ENCODE measurements at places on chromosomes 5 and 9.

DNA sequence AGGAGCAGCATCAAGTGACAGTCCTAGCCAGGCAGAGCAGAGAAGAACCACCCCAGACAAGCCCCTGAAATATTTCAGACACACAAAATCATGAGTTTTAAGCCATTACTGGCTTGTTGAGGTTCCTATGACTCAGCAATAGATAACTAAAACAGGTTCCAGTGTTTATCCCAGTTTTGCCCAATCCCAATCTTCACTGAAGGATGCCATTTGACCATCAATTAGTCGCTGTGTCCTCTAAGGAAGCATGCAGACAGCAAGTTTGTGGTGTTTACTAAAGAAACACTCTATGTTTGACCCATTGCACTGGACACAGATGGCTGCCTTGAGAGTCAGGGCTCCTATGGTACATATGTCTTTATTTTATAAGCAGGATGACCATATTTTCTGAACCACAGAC, 186.7 kb downstream of the SYK start:
- DNase-seq: no peak

- no peak for DNase-seq
Measured at GRCh38 chr5:141880961-141881801, 3.0 kb upstream of the PCDH1 start.

GRCh38 chr9:22203371-22204138, 194.4 kb upstream of the CDKN2B start:
- DNase-seq: no peak

DNA sequence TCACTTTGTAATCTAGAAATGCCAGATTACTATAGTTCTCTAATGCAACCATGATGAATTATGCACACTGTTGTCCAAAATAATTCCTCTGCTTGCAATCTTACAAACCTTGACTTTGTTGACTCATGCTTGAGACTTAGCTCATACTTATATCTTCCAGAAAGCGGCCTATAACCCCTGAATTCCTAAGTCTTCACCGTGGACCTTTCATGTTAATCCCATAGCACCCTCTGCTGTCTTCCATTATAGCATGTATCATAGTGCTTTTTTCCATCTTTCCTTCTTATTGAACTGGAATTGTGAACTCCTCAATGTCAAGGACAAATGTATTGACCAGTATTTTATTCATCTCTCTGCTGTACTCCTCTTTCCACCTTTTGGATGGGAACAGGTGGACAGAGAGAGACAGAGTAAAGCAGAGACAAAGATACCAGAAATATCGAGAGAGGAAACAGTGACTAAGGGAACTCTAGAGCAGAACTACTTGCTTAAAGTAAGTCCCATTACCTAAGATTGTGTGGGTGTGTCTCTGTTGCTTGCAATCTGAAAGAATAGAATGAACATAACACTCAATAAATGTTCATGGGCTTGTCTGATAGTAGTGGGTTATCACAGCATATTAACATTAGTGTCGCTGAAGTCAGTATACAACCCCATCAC, 110.0 kb downstream of the LURAP1L start:
- DNase-seq: no peak

DNA sequence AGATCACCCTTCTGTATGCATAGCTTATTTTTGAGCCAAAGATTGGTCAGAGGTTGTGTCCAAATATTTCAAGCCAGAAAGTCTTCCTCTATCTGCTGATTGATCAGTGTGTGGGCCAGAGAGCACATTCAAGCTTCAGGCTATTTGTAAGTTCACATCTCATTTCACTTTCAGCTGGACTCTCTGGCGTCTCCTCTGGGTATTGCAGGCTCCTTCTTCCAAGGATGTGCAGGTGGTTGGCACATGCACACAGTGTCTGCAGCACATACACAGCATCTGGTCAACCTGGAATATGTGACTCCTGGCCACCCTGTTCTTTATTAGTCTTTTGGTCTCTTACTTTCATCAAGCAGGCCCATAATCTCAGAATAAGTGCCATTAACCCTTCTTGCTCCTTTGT, 516.1 kb downstream of the ANXA1 start:
- no peak for DNase-seq

DNA sequence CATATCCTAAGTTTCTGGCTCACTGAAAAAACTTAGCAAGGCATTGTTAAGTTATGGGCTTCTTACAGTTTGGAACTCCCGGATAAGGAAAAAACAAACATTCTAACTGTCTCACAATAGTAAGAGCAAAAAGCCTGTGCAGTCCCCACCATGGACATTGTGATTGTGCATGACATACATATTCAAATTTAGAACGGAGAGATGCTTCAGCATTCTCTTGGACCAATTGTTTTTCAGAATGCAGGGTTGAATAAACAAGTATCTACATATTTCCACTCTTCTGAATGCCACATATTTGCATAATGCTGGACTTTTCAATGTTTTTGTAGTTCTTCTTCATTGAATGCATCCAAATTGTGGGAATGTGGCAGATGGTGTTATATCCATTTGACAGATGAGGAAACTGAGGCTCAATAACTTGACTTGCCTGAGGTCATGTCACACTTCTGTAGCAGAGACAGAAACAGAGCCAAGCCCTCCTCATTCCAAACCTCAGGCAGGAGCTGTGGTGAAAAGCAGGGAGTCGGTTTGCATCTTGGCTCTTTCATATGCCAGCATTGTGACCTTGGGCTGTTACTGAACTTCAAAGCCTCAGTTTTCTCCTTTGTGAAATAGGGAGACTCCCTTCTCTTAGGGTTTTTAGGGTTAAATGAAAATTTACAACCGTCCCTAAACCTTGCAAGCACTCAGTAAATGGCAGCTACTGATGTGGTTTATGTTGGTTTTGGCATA, 95.1 kb downstream of the IQGAP2 start:
- no peak for DNase-seq

DNA sequence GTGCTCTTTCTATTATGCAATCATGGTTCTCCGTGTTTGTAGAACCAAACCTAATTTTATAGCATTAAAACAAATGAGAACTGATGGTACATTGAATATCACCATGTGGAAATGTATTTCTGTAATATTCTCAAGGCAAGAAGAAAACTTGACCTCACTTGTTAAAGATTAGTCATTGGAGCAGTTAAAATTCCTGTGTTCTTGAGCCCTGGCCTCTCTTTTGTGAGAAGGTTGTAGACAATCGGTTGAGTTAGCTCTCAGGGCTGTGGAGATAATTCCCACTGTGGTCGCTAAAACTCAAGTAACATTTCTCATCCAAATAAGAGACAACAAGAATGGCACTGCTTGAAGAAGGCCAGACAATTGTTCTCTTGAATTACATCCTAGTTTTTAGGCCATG, 216.0 kb upstream of the KLF4 start:
- DNase-seq: no peak

- no peak for DNase-seq
Measured at GRCh38 chr5:73213566-73213998, 40.6 kb downstream of the TMEM174 start.

- no peak for DNase-seq
Measured at GRCh38 chr5:37495668-37496347, 116.7 kb downstream of the WDR70 start.

GRCh38 chr9:113219186-113219936, 1.7 kb downstream of the FKBP15 start:
- DNase-seq: no peak

DNA sequence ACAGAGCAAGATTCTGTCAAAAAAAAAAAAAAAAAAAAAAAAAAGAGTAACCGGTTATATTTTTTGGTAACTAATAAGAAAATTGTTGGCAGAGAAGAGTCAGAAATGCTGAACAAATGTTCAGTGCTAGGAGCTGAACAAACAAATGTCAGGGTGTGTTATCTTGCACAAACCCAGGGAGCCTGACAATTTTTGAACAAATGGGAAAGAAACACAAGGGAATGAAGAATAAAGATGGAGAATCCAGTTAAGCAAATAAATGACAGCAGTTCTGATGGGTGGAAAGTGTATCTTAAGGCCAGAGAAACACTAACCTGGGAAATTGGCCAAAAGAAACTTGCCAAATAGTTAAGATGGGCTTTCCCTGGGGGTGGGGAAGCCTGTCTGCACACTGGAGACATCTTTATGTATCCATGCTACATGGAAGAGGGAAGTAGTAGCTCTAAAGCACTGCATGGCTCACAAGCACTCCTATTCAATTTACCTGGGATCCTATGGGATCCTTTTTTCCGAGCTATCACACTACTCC, 23.7 kb downstream of the KLHL3 start:
- DNase-seq: no peak

DNA sequence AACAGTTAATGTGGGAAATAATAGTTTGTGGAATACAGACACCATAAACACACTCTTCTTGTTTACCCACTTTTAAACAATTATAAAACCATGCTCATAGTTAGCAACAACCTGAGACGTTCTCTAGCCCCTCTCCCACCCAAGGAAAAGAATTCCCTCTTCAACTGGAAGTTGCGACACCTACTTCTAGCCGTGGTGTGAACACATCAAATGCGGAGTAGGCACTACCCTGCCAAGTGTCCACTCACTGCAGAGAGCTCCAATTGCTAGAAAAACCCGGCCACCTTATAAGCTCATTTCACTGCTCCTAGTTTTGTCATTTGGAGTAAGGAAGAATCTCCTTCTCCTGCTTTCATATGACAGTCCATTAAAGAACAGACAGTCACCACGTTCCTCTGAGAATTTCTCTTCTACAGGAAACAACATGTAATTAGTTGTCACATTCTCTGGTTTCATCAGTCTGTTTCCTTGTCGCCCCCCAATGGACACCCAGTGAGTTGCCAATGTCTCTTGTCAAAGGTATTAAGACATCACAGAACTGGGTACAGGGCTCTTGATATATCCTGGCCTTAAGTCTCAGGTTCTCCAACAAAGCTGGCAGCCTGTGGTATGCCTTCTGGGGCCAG, 47.3 kb downstream of the PRLR start:
- no peak for DNase-seq

- DNase-seq: no peak
Measured at GRCh38 chr9:137083394-137084004, 3.3 kb upstream of the MAN1B1 start.

GRCh38 chr9:2126331-2126803, 111.2 kb downstream of the SMARCA2 start:
- DNase-seq: no peak

- peak; percentile 25 for DNase-seq
Measured at GRCh38 chr5:56314529-56314928, 81.4 kb upstream of the ANKRD55 start.

GRCh38 chr9:124733964-124734740, 37.0 kb downstream of the NR6A1 start:
- DNase-seq: no peak

DNA sequence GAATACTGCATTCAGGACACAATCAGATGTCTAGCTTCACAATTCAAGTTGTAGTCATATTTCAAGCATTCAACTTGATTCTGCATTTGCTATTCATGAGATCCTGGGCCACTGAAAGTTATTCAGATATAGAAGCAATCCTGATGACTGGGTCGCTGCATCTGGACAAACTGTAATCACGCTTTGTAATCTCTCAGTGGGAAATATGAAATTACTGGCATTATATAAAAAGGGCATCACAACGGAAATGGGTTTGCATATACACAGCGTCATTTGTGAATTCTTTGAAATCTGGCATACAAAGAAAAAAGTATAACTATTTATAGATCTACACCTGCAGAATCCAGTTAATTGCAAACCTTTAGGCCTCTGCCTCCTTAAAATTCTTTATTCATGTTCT, 102.2 kb downstream of the PARP8 start:
- no peak for DNase-seq

DNA sequence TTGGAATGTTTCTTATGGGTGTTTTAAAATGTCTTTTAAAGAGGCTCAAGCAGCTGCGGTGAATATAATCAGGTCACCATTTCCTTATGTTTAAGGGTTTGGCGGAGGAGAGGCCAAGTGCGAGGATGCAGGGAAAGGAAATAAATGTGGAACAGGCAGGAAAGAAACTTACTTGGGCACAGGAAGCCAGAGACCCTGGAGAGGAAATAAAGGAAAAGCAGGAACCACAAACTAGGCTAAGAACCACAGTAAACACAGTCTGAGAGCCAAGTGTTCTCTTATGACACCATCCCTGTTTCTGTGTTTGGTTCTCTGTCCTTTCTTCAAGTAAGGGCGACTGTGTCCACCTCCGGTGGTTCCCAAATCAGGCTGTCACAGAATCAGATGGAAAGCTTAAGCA, 166.5 kb downstream of the C9orf152 start:
- no peak for DNase-seq

GRCh38 chr9:121801579-121801978, 150.1 kb downstream of the DAB2IP start:
- no peak for DNase-seq

GRCh38 chr5:154801083-154801482, 45.9 kb downstream of the LARP1 start:
- DNase-seq: no peak

DNA sequence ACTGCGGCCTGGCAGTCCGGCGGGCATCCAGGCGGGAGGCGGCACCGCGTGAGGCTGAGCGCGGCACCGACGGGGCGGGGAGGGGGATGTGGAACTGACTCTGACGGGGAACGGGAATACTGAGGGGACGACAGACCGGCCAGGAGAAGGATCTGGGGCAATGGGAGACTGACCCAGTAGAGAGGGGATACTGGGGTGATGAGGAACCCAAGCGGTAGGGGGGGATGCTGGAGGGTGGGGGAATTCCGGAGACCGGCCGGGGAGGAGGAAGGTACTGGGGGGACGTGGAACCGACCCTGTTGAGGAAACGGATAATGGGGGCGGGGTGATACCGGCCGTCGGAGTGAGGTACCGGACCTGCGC, 423 bp downstream of the IPPK start:
- no peak for DNase-seq

- no peak for DNase-seq
Measured at GRCh38 chr5:177982956-177983355, 13.1 kb downstream of the PROP1 start.

- no peak for DNase-seq
Measured at GRCh38 chr9:106755736-106756135, 107.2 kb upstream of the ZNF462 start.

DNA sequence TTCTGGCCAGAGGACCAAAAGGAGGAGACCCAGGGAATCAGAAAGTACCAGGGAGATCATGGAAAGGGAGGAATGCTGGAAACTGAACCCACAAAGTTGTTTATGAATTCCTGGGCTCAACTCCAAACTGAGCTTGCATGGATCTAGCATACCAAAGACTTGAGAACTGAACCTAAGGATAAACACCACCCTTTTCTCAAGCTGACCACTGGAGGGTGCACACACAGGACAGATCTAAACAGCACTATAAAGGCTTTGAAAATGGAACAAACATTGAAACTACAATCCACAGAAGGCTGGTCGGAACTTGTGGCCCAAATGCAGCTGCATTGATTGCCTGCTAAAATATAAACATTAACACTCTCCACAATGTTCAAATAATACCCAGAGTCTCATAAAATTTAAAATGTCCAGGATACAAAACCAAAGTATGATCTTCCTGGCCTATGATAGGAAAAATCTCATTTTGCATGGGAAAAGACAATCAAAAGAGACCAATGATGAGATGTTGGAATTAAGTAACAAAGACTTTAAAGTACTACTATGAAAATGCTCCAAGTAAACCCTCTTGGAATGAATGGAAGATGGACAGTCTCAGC, 15.6 kb upstream of the IRF1 start:
- DNase-seq: no peak

GRCh38 chr5:626850-627249, 14.7 kb downstream of the CEP72 start:
- no peak for DNase-seq

Data from GM18507 (cell line).